ENCODE measurements at places on chromosomes 6 and 20. TPM values are rescaled to one million over a fixed set of nuclear protein-coding genes. Genes with fewer than 3 reads are reported as not detected.

The RAET1E gene
- total RNA-seq = 2.2 TPM

The RUNX2 gene
- 4.5 TPM for total RNA-seq

The ZSCAN12 gene
- 5.3 TPM for total RNA-seq

The NOX3 gene
- total RNA-seq = not detected

The PTGIS gene
- 255 TPM for total RNA-seq

The PDE7B gene
- 48.1 TPM for total RNA-seq

The CFAP61 gene
- 0.17 TPM for total RNA-seq
